ENCODE measurements at places on chromosomes 1 and 21.

GRCh38 chr21:45766501-45766900, 123.0 kb downstream of the PCBP3 start:
- DNase-seq: no peak

DNA sequence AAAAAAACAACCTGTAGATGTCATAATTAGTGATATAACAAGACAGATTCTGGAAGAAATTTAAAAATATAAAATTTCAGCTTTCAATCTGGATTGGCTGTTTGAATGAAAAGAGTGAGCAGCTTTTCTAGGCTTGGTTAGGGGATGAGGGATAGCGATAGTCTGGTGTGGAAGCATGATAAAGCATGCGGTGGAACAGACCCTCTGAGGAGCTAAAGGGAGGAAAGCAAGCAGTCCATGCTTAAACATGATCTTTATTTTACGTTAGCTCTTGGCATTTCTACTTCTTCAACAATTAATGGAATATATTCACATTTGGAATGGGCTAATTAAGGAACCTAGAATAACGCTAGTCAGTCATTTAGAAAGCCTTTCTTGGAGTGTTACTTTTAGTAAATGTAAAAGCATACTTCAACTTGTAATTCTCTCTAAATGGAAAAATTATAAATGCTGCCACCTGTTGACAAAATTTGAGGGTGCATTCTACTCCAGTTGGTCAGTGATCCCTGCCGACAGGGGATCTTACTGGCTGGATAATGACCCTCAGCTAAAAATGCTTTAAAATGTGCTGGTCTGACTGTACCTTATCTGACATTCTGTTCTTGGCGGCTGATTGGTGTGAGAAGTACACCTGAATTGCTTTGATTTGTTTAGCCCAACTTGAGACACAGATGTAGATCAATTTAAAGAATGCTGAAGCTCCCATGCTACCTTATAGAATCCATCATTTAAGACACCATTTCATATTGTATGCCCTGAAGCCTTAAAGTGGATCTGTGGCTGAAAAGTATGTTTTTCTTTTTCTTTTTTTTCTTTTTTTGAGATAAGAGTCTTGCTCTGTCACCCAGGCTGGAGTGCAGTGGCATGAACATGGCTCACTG, 61.2 kb downstream of the AK4 start:
- peak; percentile 17 for DNase-seq

GRCh38 chr1:107451715-107452114, 310.9 kb downstream of the NTNG1 start:
- no peak for DNase-seq

DNA sequence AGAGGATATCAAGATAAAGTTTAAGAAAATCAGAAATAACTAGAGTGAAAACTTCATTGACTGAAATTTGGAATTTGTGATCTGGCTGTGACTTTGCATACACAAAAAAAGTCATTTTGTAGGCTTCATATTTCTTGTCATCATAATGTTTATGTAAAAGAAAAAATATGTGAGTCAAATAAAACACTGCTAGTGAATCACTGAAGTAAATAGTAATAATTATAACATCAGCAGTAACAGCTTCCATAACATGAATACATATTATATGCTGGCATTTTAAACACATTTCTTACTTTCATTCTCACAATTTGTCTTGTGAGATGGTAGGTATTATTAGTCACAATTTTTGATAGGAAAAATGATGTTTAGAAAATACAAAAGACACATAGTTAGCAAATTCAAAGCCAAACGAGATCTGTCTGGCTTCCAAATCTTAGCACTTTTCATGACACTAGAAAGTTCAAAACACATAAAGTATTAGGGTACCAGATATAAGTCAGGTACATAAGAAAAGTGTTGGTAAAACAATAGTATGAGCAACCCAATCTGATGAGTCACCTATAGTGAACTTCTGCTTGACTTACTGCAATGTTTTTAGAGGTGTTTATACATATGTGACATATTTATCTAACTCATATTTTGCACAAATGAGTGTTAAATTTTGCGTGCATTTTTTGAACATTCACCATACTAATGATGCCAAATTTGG, 241.0 kb upstream of the SNX7 start:
- no peak for DNase-seq

- DNase-seq: no peak
These were observed 120.1 kb upstream of the SGIP1 start for GRCh38 chr1:66413838-66414175.

- DNase-seq: no peak
These were observed 507 bp downstream of the GLIS1 start for GRCh38 chr1:53738205-53739108.

DNA sequence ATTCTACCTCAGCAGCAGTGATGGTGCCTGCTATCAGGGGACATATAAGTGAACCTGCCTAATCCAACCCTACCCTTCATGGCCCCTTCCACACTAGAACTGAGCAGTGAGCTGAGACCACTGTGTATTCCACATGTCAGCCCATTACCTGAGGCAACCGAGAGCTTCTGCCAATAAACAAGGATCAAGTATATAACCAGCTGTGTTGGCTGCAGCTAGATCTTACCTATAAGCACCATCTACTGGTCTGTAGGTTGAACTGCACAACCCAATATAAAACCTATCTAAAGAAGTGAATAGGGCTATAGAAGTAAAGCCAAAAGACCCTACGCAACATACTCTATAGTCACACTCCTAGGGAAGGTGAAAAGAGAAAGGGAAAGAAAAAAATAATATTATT, 376.9 kb downstream of the HHIPL2 start:
- DNase-seq: peak; percentile 5

DNA sequence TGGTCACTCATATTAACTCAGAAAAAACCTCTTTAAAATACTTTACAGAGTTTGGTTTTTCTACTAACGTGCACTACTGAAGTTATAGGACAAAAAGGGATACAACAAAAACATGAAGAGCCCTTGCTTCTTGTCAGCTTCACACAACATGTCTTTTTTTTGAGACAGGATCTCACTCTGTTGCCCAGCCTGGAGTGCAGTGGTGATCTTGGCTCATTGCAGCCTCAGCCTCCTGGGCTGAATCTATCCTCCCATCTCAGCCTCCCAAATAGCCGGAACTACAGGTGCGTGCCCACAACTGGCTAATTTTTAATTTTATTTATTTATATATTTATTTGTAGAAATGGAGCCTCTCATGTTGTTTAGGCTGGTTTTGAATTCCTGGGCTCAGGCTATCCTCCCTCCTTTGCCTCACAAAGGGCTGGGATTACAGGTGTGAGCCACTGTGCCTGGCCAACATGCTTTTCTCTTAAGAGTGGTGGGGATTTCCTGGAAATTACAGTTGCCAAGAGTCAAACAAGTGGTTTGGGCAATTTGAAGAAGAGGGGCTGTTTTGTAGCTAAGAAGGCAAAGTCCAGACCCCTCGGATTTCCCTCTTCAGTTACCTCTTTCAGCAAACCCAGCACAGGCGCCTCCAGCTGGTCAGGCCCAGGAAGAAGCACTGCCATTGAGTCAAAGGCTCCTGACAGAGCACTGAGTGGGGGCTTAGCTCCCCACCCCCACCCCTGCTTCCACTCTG, 6.4 kb upstream of the SMPDL3B start:
- DNase-seq: no peak

DNA sequence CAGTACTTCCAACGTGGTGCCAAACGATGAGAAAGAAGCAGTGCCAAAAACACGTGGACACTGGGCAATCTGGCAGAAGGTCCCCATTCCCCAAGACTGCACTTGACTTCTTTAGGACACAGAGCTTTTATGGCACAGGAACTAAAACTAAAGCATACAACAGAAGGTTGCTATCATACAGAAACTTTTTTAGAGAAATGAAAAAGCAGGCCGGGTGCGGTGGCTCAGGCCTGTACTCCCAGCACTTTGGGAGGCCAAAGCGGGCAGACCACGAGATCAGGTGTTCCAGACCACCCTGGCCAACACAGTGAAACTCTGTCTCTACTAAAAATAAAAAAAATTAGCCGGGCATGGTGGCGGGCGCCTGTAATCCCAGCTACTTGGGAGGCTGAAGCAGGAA, 43.0 kb downstream of the GNB1 start:
- DNase-seq: no peak

DNA sequence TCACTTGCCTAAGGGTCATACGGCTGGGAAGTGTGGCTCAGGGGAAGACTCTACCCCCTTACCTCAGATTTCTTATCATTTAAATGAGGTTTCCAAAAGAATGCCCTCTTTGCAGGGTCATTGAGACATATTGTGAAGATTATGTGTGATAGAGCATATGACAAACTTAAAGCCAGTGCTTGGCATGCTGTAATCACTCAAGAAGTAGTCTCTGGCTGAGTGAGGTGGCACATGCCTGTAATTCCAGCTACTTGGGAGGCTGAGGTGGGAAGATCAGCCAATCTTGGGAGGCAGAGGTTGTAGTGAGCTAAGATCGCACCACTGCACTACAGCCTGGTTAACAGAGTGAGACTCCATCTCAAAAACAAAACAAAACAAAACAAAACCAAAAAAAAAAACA, 7.5 kb upstream of the LDLRAD2 start:
- DNase-seq: no peak

DNA sequence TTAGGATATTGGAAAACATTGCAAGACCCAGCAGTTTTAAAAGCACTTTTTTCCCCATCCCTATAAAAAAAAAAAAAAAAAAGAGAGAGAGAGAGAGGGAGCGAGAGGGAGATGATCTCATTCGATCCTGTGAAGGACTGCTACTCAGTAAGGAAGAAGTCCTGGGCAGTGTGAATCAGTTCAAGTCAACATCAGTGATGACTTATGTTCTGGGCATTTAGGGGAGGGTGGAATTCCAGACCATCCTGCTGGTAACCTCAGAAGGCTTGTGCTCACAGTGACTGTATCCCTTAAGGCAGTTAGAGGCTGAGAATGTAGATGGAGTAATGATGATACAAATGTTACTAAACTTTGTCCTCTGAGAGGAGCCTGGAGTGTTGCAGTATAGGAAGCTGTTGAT, 151.4 kb downstream of the TGFB2 start:
- DNase-seq: peak; percentile 97

DNA sequence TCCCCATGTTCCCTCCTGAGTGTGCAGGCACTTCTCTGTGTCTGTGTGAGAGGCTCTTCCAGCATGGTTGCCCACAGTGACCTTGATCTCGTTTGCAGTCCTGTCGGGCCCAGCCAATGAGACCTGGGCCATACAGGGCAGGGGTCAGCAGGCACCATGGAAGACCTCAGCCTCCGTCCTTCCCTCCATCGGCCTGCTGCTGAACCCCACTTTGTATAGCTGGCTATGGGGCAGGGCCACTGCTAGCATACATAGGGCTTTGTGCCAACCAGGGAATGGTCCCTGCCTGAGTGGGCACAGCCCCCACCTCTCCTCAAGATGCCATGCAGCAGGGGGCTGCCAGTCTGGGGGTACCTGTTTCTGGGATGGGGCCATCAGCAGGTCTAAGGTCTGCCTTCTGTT, 3.8 kb downstream of the C1orf35 start:
- no peak for DNase-seq

GRCh38 chr1:203171341-203172183, 4.1 kb downstream of the MYBPH start:
- DNase-seq: no peak

- peak; percentile 90 for DNase-seq
These were observed 38.7 kb upstream of the NEK7 start for GRCh38 chr1:198118134-198118533.

GRCh38 chr1:211938561-211938997, 96.8 kb downstream of the INTS7 start:
- no peak for DNase-seq

DNA sequence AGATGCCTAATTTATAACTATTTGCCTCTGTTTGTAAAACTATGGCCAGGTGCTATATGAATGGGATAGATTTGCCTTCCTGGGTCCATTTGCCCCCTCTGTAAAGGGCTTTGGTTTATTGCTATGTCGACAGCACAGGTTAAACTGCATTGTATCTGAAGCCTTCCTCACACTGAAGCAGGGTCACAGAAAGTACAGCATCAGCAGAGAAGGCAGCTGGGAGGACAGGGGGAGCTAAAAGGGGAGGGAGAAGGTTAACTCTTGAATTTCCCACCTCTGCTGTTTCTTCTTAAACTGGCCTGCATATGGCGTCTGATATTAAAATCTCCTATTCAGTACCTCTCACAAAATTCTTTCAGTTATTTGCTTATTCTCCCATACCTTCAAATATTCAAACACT, 297.4 kb downstream of the TM2D1 start:
- DNase-seq: no peak

DNA sequence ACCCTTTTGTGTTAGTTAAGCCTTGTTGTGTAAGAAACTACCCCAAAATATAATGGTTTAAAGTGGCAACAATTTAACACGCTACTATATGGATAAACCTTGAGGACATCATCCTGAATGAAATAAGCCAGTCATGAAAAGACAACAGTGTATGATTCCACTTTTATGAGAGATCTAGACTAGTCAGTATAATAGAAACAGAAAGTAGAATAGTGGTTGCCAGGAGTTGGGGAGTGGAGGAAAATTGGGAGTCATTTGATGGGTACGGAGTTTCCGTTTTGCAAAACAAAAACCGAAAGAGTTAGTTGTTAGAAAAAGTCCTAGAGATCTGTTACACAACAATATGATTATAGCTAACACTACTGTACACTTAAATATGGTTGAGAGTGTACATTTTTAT, 16.0 kb upstream of the CHIA start:
- DNase-seq: no peak

DNA sequence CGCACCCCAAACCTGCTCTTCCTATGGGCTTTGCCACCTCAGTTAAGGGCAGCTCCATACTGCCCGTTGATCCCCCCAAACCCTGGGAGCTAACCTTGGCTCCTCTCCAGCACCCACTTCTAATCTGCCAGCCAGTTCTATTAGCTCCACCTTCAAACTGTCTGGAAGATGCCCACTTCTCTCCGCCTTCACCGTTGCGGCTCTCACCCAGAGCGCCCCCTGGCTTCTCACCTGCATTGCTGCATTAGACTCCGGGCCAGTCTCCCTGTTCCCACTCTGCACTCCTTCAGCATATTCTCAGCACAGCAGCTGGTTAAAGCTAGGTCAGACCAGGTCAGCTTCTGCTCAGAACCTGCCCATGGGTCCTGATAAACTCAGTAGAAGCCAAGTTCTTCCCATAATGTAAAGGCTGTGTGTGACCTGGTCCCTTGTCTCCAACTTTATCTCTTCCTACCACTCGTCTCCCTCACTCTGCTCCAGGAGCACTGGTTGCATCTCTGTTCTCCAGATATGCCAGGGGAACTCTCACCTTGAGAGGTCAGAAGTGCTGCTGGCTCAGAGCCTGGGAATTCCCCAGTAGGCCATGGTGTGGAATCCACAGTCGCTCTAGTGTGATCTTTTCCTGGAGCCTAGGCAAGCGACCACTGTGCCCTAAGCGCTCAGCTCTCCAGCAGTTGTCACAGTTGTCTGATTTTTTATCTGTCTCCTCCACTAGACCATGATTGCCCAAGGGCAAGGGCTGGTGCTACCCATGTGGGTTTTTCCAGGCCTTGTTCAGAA, 150.3 kb downstream of the HMGB4 start:
- no peak for DNase-seq

GRCh38 chr1:20426923-20427322, 59.1 kb downstream of the CAMK2N1 start:
- DNase-seq: peak; percentile 60

DNA sequence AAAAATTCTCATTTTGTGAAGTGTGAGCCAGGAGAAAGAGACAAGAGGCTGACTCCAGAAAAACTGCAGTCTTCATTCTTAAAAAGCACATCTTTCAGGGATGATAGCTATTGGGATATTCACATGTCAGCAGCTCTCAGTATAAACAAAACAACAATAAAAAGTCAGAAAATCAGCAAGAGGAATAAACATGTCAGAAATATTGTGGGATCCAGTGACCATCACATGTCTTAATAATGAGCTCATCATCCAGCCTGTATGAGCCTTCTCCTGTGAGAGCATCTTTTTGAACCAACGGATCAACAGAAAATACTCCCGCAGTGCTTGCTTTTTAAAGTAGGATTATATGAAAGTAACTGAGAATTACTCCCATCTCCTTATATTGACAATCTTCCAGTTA, 241.6 kb downstream of the SMYD3 start:
- no peak for DNase-seq

All from amniotic stem cell (primary cell).